ENCODE measurements at places on chromosomes 16 and 17.

GRCh38 chr17:49031965-49032928, 35.1 kb downstream of the IGF2BP1 start:
- DNase-seq, result no peak

GRCh38 chr16:47888142-47888541, 267.7 kb downstream of the ABCC12 start:
- DNase-seq, result no peak

- DNase-seq, result no peak
These were observed 62.4 kb downstream of the CNGB1 start for GRCh38 chr16:57908409-57908987.

DNA sequence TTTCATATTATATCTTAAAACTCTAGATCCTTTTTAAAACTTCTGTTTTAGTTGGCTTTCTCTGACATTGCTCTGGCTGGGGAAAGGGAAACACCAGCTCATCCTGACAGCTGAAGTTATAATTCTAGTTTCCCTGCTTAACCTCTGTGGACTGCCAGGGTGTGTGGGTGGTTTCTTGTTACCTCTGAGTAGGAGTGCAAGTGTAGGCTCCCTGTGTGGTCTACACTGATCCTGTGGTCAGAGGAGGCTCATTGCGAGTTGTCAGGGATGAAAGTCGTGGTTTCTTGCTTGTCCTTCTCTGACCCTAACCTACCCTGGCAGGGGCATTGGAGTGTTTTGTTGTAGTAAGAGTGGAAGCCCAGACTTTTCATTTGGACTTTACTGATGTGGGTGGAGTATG, 221.0 kb downstream of the UTP18 start:
- DNase-seq, result no peak

GRCh38 chr17:38320482-38320881, 23.3 kb downstream of the GPR179 start:
- DNase-seq, result no peak

- no peak for DNase-seq
These were observed 139.7 kb downstream of the SLC39A11 start for GRCh38 chr17:72952641-72953315.

- no peak for DNase-seq
These were observed 492.2 kb downstream of the CDH11 start for GRCh38 chr16:64629622-64630021.
